ENCODE measurements at places on chromosomes 3 and 15.
A peak's percentile ranks its signal among the peaks of the same experiment; 100 is the strongest.

- no peak for DNase-seq
Measured at GRCh38 chr3:16808393-16809107, 76.2 kb upstream of the PLCL2 start.

- no peak for DNase-seq
Measured at GRCh38 chr3:196344663-196345062, 6.5 kb upstream of the TM4SF19 start.

DNA sequence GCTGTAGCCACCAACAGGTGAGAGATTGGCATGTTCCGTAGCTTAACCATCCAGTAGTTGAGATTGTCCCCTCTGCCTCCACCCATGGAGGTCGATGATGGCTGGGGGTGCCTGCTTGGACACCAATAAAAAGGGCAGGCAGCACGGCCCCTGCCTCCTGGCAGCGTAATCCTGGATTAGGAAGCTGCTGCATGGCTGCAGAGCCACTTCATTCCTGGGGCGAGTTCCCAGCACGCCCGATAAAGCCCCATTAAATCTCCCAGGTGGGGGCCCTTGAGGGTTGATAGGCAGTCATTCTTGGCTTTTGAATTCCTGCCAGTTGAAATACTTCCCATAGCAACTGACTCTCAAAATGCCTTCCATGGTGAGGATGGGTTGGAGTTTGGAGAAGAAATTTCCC lies 67.8 kb downstream of the PLXNA1 start:
- no peak for DNase-seq

DNA sequence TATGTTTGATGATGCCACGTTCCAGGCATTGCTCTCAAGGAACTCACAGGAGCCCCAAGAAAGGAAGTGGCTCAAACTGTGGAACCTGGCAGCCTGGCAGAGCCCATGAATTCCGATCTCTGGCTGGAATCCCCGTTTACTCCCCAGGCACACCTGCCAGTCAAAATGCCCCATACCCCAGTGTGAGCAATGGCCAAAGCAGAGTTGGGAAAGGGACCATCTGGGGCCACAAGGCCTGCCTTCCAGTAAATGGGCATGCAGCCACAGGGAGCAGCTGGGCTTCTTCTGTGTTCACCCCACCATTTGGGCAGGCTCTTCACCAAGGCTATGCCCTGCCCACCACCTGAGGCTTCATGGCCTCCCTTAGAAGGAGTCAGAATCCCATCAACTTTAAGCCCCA lies 257.0 kb upstream of the GOLGA6L4 start:
- no peak for DNase-seq

- no peak for DNase-seq
Measured at GRCh38 chr3:72316501-72317279, 531.6 kb downstream of the SHQ1 start.

- peak; percentile 81 for DNase-seq
Measured at GRCh38 chr15:92869263-92869940, 30.7 kb upstream of the CHD2 start.

DNA sequence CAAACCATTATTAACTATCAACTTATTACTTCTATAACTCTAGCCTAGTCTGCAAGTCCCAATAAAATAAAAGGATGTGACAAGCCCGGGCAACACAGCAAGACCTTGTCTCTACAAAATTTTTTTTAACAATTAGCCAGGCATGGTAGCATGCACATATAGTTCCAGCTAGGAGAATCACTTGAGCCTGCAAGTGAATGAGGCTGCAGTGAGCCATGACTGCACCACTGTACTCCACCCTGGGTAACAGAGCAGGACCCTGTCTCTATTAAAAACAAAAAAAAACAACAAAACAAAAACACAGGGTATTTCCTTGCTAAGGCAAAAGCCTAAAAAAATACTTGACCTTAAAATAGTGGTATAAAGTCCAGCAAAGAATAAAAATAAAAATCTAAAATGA lies 31.4 kb downstream of the ANKRD28 start:
- DNase-seq, result no peak

DNA sequence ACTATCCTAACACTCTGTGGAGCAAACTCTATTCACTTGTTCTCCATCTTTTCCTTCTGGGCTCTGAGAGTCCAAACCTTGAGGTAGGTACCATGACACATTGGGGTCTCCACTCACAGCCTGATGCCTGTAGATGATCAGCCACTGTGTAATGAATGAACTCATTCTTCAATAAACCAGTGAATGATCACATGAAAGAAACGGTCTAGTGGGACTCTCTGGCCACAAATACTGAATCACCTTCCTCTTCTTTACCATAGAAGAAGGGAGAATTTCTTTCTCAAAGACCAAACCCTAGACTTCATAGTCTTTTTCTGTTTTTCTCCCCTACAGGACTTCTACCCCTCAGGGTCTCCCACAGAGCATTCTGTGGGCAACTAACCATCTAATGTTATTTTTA lies 20.5 kb upstream of the ABHD2 start:
- DNase-seq, result no peak

GRCh38 chr3:103644450-103644849 lies 1209.6 kb downstream of the ZPLD1 start:
- DNase-seq, result no peak

DNA sequence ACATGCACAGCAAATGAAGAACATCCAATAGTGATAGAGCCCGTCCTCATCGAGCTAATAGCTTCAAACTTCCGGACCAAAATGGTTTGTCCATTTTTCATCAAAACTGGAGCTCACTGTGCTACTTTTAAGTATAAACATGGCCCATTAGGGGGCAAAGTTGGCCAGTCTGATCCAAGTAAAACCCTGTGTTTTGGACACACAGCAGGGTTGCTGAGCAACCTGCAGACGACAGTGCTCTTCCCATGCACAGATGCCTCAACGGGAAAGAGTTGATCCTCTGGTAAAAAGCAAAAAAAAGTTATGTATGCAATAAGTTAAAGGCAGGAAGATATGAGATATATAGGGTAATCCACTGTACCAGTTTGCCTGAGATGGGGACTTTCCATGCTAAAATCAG lies 244.0 kb upstream of the THBS1 start:
- DNase-seq, result no peak

- no peak for DNase-seq
Measured at GRCh38 chr3:193046371-193046770, 128.7 kb upstream of the MB21D2 start.

DNA sequence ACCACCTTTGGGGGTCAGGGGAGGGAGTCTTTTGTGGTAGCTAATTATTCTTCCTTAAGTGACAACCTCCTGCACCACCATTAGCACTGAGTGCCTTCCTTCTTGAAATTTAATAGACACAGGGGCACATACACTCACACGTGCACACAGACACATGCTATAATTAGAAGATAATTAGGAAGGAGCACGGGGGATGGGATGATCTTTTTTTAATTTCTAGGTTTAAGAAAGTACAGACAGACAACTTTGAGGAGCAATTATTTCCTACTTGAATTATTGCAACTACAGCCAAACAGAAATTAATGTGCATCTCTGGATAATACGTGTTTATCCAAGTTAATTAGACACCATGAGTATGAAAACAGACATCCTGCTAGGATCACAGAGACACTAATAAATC lies 44.8 kb upstream of the GUCA1C start:
- DNase-seq, result no peak

DNA sequence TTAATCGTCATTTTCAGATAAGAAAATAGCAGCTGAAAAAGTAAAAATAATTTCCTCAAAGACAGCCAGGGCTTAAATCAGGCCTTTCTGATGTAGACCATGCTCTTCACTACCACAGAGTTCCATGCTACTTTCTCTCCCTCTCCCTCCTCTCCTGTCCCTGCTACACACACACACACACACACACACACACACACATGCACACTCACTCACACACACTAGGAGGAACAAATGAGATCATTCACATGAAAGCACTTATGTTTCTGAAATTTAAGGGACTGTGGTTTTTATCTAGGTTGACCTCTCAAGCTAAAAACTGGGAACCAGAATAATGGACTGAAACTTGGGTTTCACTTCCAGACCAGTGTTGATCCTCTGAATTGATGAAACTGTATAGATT lies 4.1 kb upstream of the PSMA4 start:
- no peak for DNase-seq

- DNase-seq, result no peak
Measured at GRCh38 chr3:74546426-74546825, 68.0 kb downstream of the CNTN3 start.

GRCh38 chr15:96340598-96341512 lies 10.4 kb downstream of the NR2F2 start:
- peak; percentile 64 for DNase-seq

DNA sequence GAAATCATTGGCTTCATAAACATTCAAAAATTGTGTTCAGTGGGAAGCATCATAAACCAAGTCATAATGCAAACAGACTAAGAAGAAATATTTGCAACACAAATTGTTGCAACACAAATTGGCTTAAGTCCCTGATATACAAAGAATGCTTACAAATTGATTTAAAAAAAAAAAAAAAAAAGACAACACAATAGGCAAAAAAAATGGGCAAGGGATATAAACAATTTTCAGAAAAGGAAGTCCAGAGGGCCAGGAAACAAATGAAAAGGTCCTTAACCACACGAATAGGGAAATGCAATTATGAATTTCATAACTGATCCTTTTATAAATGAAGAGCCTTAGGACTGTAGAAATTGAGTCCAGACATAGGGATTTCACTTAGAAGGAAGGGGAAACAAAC lies 98.9 kb downstream of the LRRK1 start:
- DNase-seq, result peak; percentile 45

- DNase-seq, result peak; percentile 32
Measured at GRCh38 chr15:58019503-58020376, 45.8 kb downstream of the ALDH1A2 start.

GRCh38 chr3:151230646-151231045 lies 27.6 kb upstream of the GPR171 start:
- no peak for DNase-seq

DNA sequence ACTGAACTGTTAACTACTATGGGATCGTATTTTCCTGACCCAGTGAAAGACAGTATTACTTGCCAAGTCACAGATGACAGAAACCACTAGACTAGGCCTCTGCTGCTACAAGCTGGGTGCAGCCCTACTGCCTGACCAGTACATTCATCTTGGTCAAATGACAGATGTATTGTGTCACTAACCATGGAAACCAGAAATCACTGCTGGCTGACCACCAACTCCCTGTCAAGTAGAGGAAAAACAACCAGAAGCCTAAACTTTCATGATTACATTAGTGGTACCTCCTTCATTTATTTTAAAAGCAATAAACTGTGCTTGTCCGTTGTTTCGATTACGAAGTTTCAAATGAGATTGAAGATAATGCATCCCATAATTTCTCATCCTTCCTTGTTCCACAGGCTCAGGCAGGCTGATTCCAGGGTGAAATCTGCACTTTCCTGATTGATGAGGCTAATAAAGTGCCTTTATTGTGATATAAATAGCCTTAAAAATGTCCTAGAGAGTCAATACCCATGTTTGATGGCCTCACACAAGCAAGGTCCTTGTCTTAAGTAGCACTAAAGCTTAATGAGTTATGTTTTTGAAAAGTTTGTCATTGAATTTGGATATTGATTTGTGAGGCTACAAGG lies 309.7 kb downstream of the LSAMP start:
- DNase-seq, result no peak

GRCh38 chr3:159649951-159650350 lies 338.7 kb upstream of the IL12A start:
- no peak for DNase-seq

- no peak for DNase-seq
Measured at GRCh38 chr3:171980578-171981270, 58.7 kb upstream of the FNDC3B start.

DNA sequence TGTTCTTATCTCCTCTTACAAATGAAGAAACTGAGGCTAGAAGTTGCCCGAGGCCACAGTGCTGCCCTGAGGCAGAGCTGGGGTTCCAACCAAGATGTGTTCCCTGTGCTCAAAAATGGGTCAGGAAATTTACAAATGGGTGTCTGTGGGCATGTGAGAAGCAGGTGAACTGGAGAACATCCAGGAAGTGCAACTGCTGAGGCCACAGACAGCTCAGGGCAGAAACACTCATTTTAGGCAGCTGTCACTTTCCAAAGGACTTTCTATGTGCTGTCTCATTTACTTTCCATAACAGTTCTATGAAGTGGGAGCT lies 47.2 kb upstream of the ATP2B2 start:
- no peak for DNase-seq

GRCh38 chr3:41002104-41002503 lies 197.2 kb upstream of the CTNNB1 start:
- DNase-seq, result no peak

GRCh38 chr3:72810063-72810462 lies 38.2 kb downstream of the SHQ1 start:
- no peak for DNase-seq

DNA sequence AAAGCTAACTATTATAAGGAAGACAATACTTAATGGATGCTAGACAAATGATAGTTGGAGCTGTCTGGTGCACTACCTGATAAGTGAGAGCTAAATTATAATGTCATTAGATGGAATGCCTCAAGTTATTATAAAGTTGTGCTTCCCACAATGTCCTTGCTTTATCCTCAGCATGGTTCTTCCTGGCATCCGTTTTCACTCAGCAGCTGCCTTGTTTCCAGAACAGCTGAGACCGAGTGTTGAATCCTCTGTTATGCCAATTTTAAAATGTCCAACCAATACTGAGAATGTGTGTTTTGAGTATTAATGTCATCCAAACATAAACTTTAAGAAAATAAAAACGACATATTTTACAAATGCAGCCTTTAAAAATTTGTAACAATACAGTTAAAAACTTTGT lies 286.7 kb upstream of the SOX2 start:
- no peak for DNase-seq

GRCh38 chr15:42063122-42063848 lies 31.1 kb downstream of the PLA2G4D start:
- DNase-seq, result no peak

DNA sequence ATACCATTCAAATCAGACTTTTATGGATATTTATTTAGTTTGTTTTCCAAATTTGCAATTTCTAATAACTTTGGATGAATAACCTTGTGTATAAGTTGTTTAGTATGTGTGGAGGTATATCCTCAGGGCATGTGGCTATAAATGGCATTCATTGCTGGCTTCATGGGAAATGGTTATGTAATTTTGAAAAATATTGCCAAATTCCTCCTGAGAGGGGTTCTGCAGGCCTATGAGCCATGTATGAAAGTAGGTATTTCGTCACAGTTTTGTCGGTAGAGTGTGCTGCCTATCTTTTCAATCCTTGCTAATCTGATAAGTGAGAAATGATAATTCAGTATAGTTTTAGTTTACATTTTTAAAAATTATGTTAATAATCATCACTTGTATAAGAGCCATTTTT lies 256.4 kb upstream of the ZNF385D start:
- peak; percentile 90 for DNase-seq

GRCh38 chr3:106811376-106811775 lies 565.9 kb upstream of the CCDC54 start:
- peak; percentile 9 for DNase-seq

Measured in MCF 10A (cell line).